ENCODE measurements at places on chromosomes 16 and 17. TPM values are rescaled to one million over a fixed set of nuclear protein-coding genes. Genes with fewer than 3 reads are reported as not detected.

TMEM114 gene
- total RNA-seq: not detected

NPIPA8 gene
- total RNA-seq: 0.23 TPM

CSH2 gene
- not detected for total RNA-seq

DVL2 gene
- total RNA-seq: 33.3 TPM

SPSB3 gene
- total RNA-seq: 87.3 TPM

CPNE7 gene
- 9.4 TPM for total RNA-seq

LYRM1 gene
- 52.1 TPM for total RNA-seq
